ENCODE measurements at places on chromosomes 12 and 14.

DNA sequence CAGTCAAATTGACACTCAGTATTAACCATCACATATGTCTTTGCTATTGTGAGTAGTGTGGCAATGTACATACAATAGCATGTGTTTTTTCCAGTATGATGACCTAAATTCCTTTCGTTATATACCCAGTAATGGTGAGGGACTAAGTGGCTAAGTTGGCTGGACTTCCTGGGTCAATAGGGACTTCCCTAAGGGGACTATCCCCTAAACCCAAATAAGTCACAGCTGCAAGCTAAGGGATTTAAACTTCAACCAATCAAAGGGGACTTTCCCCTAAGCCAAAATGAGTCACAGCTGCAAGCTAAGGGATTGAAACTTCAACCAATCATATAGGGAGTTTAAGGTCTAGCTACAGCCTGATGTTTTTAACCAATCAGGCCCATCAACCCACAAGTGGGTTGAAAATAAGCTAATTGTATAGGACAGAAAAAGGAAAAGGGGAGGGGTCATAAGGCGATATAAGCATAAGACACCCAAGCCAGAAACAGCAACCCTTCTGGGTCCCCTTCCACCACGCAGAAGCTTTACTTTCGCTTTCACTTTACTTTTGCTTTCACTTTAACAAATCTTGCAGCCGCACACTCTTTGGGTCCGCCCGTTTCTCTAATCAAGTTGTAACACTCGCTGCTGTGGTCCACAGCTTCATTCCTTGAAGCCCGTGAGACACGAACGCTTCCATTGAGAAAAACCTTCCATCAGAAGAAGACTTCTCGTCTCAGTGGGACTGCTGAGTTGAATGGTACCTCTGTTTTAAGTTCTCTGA lies 404.4 kb downstream of the FLRT2 start:
- peak; percentile 47 for DNase-seq

- DNase-seq, result no peak
Observed at GRCh38 chr14:101619484-101619883, 58.2 kb downstream of the DIO3 start.

DNA sequence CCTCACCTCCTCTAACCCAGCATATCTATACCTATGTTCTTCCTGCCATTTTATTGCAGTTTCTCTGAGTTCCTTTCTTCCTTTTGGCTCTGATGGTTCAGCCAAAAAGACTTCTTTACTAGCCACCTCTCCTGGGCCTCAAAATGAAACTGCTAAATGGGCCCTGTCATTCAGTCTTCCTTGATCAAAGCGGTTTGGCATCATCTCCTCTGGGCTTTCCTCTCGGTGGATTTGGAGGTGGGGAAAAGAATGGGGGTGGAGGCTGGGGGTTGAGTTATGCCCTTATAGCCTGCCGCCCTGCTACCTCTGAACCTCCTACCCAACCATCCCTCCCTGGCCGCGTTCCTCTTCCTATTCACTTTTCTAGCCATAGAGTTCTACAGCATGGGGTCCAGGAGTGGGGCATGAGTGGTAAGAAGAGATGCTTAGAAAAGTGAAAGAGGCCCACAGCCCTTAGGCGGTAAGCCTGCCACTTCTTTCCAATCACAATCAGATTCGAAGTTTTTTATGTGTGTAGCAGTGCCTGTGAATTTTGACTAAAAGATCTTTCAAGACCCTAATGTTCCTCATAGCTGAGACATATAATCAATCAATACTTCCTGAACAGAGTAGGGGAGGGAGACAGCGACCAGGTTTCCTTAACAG lies 2.5 kb downstream of the AJUBA start:
- no peak for DNase-seq

DNA sequence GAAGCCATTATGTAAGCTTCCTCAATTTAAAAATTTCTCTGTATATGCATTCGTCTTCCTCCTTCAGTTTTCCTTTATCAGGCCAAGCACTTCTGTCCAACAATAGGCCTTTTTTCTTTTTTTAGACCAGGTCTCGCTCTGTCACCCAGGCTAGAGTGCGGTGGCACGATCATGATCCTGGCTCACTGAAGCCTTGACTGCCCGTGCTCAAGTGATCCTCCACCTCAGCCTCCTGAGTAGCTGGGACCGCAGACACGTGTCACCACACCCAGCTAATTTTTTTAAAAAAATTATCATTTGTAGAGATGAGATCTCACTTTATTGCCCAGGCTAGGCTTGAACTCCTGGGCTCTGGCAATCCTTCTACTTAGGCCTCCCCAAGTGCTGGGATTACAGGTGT lies 25.8 kb downstream of the TAOK3 start:
- DNase-seq, result no peak

DNA sequence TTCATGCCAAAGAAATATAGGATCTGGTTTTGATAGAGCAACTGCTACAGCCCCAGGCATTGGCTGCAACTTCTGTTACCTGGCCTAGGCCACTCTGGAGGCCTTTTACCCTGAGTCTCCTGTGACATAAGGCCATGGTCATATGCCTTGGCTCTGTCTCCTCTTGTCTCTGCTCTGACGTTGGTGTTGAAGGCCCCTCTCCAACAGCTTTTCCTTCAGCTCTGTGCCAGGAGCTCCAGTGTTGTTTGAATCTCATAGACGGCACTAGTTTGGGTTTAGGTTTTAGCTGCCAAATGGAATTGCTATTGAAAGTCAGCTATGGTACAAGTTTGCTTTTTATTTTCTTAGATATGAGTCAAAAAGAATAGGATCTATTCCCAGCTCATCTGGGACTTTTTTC lies 41.1 kb downstream of the TTLL5 start:
- no peak for DNase-seq

- no peak for DNase-seq
Observed at GRCh38 chr12:122721057-122721545, 4.5 kb upstream of the HCAR3 start.

GRCh38 chr14:97178781-97179180 lies 381.6 kb downstream of the VRK1 start:
- DNase-seq, result no peak

DNA sequence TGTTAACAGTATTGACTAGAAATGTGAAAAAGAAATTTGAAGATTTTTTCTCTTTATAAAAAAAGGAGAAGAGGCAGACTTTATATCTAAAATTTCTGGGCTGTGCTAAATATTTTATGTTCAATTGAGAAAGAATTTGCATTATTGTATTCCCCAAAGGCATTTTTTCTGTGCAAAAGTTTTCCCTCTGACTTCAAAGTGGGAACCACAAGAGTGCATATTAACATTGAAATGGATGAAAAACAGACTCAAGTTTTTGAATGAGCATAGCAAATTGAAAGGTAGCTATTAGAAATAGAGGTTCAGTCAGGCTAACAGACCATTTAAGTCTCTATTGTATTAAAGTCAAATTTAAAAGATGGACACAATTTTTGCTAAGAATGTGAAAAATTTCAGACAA lies 95.2 kb downstream of the RASSF9 start:
- no peak for DNase-seq

DNA sequence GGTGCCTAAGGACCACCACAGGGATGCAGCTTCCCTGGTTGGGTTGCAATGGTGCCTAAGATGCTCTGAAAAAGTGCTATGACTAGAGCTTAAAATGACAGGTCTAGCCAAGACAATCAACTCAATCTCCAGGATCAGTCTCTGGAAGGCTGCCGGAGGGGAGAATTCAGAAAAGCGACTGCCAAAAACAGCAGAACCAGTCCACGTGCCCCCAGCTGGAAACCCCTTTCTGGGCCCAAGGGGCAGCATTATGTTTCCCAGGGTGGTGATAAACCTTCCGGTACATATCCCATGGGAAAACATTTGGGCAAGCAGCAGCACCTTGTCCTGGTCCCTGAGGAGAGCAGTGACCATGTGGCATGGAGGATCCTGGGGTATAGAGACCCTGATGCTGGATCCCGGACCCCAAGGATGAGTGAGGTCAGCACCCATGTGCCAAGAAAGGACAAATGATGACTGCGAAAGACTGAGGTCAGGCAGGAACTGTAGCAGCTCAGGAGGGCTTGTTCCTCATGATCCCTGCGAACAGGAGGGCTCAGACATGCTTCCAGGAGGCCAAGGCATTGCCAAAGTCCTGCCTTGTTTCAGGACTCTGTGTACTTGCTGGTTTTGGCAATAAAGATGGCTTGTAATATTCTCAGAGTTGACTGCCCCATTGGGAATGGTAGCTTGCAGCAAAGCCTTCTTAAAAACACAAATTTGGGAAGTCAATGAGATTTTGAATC lies 49.9 kb upstream of the LTBP2 start:
- DNase-seq, result no peak

DNA sequence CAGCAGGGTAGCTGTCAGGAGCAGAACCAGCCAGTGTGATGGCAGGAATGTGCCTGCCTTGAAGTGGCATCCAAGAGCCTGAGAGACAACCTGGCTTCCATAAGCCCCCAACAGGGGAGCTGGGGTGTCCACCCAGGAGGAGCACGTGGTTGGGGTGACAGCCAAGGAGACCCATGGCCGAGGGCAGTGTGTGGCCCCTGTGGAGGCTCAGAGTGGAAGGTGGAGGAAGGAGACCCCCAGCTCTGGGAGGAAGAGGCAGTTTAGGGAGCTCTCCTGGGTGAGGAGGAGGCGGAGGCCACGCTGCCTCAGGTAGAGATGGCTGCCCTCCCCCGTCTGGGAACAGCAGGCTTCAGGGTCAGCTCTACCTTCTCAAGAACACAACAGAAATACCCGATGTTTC lies 147.0 kb downstream of the CALM1 start:
- peak; percentile 27 for DNase-seq

DNA sequence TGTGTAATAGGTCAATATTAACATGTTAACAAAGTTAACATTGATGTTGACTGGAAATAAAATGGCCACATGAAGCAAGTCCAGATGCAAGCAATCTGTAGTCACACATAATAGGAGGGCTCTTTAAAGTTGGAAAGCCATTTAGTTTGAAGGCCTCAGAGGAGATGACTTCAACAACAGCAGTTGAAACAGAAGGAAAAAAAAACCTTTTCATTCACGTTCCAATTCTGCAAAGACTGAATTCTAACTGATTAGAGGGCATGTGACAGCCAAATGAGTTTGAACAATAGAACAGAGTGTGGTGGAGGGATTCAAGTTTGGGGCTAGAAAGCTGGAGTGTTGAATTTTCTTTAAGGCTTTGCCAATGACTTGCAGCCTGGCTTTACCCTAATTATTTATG lies 41.5 kb upstream of the DAAM1 start:
- DNase-seq, result no peak

DNA sequence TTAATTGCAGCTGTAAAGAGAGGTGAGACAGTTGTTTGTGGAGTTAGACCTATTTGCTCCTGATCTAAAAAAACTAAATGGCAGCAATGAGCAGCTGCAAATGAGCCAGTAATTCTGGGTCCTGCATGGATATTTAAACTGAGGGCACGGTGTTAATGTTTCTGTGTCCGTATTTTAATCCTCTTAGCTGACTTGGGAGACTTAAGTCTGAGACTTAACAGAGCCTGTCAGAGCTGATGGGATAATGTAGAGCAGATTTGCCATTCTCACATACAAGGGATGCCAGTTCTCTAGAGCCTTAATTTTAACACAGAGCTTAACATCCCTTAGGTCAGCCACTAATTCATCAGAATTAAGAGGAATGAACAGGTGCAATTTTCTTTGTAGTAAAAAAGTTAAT lies 178.6 kb upstream of the PDE3A start:
- DNase-seq, result no peak

GRCh38 chr12:67624355-67624754 lies 24.2 kb upstream of the DYRK2 start:
- DNase-seq, result no peak

DNA sequence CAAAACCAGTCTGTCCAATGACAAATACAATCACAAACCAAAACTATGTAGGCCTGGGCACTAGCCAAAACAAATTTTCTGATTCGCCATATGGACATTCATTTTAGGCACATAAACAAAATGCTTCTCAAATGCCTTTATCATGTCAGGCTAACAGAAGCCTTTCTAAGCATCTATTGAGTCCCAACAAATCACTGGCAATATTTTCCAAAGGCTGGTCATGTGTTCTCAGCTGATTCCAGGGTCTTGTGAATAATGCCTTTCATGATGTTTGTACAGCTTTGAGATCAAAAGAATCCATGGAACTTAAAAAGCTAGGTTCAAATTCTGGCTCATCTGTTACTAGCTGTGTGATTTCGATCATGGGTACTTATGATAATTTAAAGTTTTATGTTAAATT lies 16.1 kb downstream of the FSCB start:
- DNase-seq, result no peak

Measured in lower lobe of right lung (tissue), 2 donors.